GM23248 (cell line): ENCODE measurements at places on chromosomes 16 and 17. TPM values are rescaled to one million over a fixed set of nuclear protein-coding genes. Genes with fewer than 3 reads are reported as not detected.

ERCC4 gene
- 19.3 and 20.1 TPM in 2 replicates for polyA plus RNA-seq

SGCA gene
- polyA plus RNA-seq: 1.4 and 1.8 TPM in 2 replicates

SLC16A5 gene
- polyA plus RNA-seq: 4.8 and 5.4 TPM in 2 replicates

ABCC11 gene
- 0.23 and 0.29 TPM in 2 replicates for polyA plus RNA-seq

AKAP1 gene
- 7.3 and 8.6 TPM in 2 replicates for polyA plus RNA-seq

GP1BA gene
- polyA plus RNA-seq: 0.18 TPM in 1 of 2 replicates, not detected in the other

CLN3 gene
- 21.1 and 21.3 TPM in 2 replicates for polyA plus RNA-seq

NPIPB8 gene
- not detected in 2 replicates for polyA plus RNA-seq

GRCh38 chr16:28196387-28196987 lies 15.3 kb downstream of the XPO6 start:
- DNase-seq: no peak

- no peak for DNase-seq
Measured at GRCh38 chr16:57593021-57593420, 35.4 kb upstream of the ADGRG1 start.

DNA sequence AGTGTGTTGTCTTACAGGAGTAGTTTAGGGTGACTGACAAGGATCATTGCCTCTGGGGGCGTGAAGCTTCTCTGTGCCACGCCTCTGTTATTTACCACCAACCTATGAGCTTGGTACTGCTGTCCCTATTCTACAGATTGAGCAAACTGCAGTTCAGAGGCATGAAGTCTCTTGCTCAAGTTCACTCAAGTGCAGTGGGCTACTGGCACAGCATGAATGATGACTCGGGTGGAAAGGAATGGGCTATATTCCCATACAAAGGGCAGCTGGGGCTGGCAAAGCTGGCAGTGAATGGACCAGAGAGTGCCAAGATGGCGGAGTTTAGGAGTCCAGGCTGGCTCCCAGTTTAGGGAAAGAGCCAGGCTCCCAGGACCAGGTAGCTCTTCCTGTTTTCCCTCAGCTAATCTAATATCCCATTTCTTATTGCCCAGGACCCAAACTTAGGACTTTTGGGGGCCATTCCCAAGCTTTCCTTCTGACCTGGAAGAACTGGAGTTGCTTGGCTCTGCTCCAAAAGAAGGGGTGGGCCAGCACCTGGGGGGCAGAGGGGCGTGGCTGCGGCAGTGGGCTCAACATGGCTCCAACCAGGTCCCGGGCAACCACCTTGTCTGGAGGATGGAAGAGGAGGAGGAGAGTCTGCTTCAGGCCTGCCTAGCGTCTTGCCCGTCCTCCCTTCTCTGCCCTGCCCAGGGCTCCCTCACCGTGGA lies 12.9 kb downstream of the PLK1 start:
- DNase-seq: peak; percentile 24

GRCh38 chr16:50464325-50465290 lies 83.6 kb upstream of the NKD1 start:
- no peak for DNase-seq

DNA sequence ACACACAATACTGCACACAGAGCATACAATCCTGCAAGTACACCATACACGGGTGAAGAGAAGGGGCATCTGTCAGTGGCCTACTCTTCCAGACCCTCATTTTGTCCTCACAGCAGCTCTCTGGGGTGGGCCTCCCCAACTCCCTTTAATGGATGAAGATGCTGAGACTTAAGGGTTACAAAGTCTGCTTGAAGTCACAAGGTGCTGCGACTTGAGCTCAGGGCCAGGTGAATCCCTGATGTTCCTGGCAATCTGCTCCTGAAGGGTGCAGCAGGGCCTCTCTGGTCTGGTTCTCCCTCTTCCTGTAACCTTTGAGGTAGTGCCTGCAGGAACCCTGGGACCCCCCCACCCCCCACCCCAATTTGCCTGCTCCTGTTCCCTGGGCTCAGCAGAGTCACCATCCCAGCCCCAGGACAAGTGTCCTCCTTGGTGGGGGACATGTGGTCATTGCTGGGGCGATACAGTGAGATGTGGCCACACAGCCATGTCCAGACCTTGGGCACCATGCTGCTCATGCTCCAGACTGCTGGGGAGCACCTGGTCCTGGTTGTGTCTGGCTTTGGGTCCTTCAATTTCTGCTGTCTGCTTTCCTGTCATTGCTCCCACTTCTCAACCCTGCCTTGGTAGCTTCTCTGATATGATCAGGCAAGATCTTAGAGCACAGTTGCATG lies 107.5 kb downstream of the METRNL start:
- no peak for DNase-seq

GRCh38 chr16:55275167-55275566 lies 48.8 kb upstream of the IRX6 start:
- DNase-seq: no peak

DNA sequence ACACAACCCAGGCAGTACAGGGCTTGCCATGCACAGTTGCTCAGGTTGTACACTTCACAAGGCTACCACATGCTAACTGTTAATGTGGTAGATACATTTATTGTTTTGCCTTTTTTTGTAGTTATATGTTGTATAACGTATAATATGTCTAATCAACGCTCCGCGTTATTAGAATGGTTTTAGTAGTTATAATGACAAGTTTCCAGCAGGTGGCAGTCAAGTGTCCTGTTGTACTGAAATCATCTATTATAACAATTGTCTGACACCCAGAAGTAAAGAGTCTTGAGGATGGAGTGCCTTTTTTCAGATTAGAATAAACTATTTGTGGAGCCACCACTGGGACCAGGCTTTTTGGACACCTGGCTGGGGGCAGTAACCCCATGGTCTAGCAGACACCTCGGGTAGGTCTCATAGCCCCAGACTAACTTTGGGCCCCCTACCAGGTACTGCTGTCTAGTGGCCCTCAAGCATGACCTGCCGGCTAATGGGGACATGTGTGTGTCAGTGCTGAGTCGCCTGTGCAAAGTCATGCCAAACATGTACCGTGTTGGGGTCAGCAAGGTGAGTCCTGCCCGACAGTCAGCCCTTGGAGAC lies 32.8 kb downstream of the MYO15A start:
- peak; percentile 75 for DNase-seq

- no peak for DNase-seq
Measured at GRCh38 chr17:44604768-44605485, 47.6 kb downstream of the FZD2 start.

DNA sequence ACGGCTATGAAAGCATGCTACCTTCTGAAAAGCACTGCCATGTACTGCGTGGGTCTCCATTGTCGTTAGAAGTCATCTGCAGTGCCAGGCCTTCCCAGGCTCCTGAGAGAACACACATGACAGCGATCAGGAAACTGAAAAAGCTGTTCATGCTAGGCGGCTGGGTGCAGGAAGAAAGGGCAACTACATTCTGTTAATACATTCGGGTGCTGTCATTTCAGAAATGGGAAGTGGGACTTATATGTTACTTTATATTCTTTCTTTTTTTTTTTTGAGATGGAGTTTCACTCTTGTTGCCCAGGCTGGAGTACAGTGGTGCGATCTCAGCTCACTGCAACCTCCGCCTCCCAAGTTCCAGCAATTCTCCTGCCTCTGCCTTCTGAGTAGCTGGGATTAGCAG lies 19.9 kb downstream of the CFAP20 start:
- no peak for DNase-seq

GRCh38 chr17:72445055-72445991 lies 324.5 kb downstream of the SOX9 start:
- DNase-seq: no peak

- DNase-seq: peak; percentile 17
Measured at GRCh38 chr16:3183445-3184139, 4.4 kb upstream of the OR1F1 start.

DNA sequence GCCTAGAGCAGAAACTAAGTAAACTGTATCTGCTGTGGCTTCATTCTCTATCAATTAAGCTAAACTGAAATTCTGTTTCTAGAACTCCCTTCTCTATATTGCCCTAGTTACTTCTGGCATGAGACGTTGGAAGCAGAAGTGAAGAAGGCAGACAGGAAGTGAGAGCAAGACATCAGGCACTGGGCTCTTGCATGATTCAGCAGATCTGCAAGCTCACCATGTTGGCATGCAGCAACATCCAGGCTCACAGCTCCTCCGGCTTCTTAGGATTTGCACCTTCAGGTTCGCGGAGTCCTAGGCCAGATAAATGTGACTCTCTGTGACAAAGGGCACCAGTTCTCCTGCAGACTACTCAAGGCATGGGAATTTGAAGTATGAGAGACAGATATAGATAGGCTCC lies 148.3 kb downstream of the CDH8 start:
- DNase-seq: peak; percentile 63

DNA sequence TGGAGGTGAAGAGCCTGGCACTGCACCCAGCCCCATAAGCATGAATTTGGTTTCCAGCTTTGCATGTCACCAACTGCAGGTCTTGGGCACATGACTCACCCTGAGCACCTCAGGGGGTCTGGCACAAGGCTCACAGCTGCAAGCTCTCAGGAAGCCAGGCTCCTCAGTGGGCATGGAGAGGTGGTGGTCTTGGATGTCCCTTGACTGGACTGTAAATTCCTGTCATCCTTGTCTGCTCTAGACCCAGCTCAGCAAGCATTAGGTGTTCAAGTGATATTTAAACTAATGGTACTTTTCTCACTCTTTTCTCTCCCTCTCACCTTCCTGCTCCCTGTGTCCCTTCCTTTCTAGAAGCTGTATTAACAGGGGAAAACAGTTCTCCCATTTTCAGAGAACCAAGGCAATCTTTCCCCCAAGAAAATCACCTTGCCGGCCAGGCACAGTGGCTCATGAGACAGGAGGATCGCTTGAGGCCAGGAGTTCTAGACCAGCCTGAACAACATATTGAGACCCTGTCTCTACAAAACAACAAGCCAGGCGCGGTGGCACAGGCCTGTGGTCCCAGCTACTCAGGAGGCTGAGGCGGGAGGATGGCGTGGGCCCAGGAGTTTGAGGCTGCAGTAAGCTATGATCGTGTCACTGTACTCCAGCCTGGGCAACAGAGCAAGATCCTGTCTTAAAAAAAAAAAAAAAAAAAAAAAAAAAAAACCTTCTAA lies 5.1 kb upstream of the KIFC3 start:
- DNase-seq: peak; percentile 58

DNA sequence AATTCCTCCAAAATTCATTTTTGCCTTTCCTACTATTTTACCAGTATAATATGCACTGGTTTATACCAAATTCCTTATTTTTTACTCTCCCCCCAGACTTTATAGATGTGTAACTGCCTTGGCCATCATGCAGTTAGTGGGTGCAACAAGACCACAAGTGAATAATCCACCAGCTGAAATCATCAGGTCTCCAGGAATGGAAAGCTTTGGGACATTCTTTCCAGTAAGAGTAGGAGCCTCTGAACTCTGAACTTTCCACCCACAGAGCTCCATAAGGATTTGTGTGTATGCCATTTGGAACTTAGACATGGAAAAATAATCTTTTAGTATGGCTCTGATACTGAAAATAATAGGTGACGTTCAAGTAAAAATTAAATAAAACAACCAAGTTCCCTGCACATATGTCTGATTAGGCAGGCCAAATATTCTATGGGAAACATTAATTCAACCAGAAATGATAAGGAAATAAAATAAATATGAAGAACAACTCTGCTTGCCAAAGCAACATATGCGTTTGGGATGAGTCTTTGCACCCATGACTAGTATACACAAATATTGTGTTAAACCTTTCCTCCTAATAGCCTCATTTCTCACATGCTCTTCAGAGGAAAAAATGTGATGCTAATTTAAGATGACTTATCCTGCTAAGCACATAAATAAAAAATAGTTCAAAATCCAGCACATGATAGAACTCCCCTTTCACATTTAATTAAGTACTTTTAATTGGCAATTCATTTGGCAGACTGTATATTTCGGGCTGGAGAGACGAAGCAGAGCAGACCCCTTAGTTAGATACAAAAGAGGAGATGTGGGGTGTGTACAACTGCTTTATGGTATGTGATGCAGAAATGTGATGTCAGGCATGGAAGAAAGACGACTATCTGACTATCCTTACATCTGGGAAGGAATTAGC lies 11.6 kb upstream of the LYRM9 start:
- peak; percentile 47 for DNase-seq

GRCh38 chr17:2610195-2611175 lies 17.0 kb downstream of the PAFAH1B1 start:
- DNase-seq: no peak

GRCh38 chr16:27505297-27506236 lies 44.1 kb downstream of the GTF3C1 start:
- DNase-seq: peak; percentile 37

DNA sequence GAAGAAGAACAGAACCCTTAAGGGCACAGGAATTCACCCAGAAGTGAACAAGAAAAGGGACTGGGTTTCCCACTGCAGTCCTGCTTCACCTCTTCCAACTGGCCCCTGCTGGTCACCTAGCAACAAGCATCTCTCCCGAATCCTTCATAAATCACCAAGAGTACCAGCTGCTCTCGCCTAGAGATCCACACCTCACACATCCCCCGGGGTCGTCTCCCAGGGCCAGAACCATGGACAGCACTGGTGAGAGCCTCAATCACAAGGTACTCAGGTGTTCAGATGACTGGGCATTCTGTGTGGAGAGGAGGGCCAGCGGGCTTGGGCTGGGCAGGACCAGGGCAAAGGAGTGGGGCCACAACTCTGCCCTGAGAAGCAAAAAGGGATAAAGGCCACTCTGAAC lies 65.9 kb downstream of the CCT6B start:
- no peak for DNase-seq
